ENCODE measurements at places on chromosomes 11 and 22.

GRCh38 chr11:28592141-28592540 is 484.0 kb downstream of the METTL15 start:
- DNase-seq = peak; percentile 18

GRCh38 chr22:39999144-39999757 is 4.5 kb downstream of the FAM83F start:
- DNase-seq = no peak

DNA sequence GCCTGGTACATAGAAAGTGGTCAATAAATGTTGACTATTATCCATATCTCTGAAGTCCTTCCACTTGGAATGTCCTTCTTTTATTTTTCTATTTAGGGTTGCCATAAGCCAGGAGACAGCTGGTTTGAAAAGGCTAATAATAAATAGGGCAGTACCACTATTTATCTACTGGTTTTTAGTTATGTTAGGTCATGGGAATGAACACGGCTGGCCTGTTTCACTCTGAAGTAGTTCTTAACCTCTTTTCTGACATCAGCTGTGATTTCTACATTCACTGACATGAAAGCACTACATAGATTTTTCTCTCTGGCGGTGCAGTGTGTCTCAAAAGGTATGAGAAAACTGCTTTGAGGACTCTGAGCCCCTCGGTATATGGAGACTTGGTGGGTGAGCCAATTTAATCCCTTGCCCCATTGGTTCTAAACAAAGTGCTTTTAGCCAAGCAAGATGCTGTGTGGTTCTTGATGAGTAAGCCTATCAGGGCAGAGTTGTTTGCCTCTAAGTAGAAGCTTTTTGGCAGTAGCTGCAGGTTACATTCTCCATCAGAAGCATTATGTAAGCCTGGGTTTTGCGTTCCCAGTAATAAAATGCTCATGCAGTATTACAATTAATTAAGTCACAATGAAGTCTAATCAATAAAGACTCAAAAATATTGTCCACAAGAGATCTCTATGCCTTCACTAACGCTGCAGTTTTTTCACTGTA is 48.7 kb upstream of the APOA1 start:
- no peak for DNase-seq

GRCh38 chr11:16874275-16874975 is 136.0 kb downstream of the C11orf58 start:
- DNase-seq = no peak

DNA sequence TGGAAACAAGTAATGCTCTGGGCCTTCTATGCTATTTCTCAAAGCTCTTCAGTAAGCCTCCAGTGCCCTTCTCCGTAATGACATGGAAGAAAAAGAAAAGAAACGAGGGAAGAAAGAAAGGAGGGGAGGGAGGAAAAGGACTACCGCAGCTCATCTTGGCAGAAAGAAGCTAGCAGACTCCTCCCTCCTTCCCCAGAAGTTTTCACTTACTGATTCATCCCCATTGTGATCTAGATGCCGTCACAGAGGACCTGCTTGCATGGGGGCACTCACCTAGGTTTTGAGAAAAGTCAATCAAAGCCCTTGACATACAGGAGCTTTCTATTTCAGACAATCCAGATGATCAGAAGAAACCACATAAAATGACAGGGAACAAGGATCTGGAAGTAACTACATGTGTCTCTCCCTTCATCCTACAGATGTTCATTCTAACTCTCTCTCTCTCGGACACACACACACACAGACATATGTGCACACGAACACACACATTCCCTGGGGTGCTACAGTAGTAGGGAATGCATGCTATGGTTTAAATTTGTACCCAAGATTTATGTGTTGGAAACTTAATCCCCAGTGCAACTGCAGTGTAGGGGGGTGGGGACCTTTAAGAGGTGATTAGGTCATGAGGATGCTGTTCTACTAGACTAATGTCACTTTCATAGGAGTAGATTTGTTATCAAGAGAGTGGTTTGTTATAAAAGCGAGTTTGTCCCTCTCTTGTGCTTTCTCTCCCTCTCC is 37.6 kb upstream of the RCN1 start:
- DNase-seq = no peak

GRCh38 chr11:61293867-61294716 is 1.0 kb downstream of the VWCE start:
- peak; percentile 38 for DNase-seq

DNA sequence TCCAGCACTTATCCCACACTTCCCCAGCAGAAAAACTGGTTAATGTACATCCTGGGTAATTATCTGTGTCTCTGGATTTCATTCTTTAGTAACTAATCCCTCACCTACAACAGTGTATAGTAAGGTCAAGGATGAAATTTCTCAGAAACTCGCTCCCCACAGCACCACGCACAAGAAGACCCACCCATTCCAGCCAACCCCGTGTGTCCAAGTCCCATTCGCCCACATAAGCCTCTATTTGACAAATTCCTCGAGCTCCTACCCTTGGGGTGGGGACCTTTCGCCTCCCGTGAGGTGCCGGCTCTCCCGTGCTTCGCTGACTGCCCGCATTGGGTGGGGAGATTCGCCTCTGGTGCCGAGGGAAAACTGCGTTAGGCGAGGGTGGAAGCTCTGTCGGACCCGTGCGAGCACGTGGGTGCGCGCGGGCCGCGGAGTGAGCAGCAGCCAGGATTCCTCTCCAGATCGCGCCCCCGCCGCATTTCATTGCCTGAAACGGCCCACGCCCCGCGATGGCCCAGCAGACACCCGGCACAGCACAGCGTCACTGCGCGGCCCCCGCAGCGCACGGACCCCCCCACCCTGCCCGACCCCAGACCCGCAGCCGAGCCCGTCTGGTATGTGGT is 866 bp downstream of the EXPH5 start:
- DNase-seq = peak; percentile 76

DNA sequence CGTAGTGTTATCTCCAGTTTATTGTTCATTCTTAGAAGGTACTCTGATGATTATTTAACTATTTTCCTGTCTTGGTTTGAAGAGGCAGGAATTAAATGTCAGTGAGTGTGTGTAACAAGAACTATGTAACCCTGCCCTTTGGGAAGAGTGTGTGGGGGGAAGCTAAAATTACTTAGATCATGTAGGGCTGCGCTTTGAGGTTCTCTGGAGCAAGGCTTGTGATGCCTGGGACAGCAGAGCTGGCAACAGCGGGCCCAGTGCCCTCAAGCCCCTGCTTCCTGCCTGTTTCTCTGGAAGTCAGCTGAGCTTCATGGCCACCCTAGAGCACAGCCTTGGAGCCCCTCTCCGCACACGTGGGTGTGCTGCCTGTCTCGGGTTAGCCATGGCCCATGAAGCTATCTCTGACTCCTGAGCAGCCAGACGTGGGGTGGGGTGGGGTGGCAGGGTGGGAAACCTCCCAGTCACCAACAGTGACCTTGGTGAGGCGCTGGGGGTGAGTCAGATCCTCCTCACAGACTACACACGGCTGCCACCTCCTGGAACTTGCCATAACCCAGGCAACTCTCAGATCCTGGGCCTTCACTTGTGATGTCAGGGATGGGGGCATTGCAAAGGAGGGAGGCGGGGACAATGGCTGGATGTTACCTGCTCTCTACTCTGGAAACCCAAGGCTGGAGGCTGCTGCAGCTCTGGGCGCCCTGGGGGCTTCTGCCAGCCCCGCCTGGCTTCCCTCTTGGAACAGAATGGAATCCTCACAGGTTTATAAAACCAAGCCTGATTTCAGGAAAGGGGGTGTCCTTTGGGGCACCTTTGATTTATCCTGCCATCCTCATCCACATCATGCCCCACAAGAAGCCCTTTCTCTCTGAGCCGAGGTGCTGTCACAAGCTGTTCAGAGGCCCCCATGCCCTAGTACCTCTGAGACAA is 88.6 kb downstream of the SNX19 start:
- peak; percentile 33 for DNase-seq

DNA sequence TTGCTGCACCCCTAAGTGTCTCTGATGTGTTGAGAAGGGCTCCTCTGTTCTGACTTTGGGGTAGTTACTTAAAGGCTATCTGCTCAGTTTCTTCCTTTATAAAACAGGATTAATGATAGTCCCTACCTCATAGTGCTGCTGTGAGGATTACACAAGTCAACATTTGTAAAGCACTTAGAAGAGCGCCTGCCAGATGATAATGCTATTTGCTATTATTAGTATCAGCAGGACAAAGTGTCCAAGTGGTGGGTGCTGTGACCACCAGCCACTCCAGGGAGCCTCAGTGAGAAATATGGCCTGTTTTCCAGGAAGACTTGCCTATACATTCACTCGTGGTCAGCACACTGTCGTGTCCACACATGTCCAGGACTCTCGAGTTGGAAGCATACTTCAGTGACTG is 16.2 kb downstream of the POU2F3 start:
- DNase-seq = no peak

All from trophoblast cell (in vitro differentiated cells and primary cell).